Thoracic aorta endothelial cell (primary cell): ENCODE measurements at places on chromosomes 3 and 15. TPM values are rescaled to one million over a fixed set of nuclear protein-coding genes. Genes with fewer than 3 reads are reported as not detected.

Gene SLC2A2
- not detected in 2 replicates for total RNA-seq

Gene P2RY1
- total RNA-seq: 3.9 and 4.3 TPM in 2 replicates

Gene HRH1
- total RNA-seq: 12.1 and 14.5 TPM in 2 replicates

Gene CPN2
- not detected in 2 replicates for total RNA-seq

Gene CCR3
- total RNA-seq: not detected in 2 replicates

Gene FOXB1
- not detected in 2 replicates for total RNA-seq

Gene CD200R1
- 0.07 TPM in 1 of 2 replicates, not detected in the other for total RNA-seq

Gene GABRB3
- total RNA-seq: 0.40 and 0.57 TPM in 2 replicates

Gene CELF6
- 0.07 TPM in 1 of 2 replicates, not detected in the other for total RNA-seq

Gene MYO1E
- 171 and 256 TPM in 2 replicates for total RNA-seq

Gene SEMA6D
- total RNA-seq: 10.0 and 12.4 TPM in 2 replicates

Gene GP9
- not detected in 2 replicates for total RNA-seq

Gene THSD4
- total RNA-seq: 19.3 and 26.1 TPM in 2 replicates

Gene PLAAT1
- total RNA-seq: 0.13 and 0.29 TPM in 2 replicates

Gene CHRNA7
- total RNA-seq: 1.0 and 4.1 TPM in 2 replicates

Gene LDHAL6B
- total RNA-seq: not detected in 2 replicates

Gene GUCA1C
- total RNA-seq: not detected in 2 replicates

Gene OIP5
- 11.4 and 16.9 TPM in 2 replicates for total RNA-seq

Gene MYO5C
- total RNA-seq: 8.1 and 11.7 TPM in 2 replicates

Gene ESYT3
- under 0.01 and 0.07 TPM in 2 replicates for total RNA-seq

Gene GABRG3
- not detected in 2 replicates for total RNA-seq
